ENCODE measurements at places on chromosomes 3 and 15.

GRCh38 chr3:45116350-45116749, 29.8 kb downstream of the CDCP1 start:
- no peak for DNase-seq

DNA sequence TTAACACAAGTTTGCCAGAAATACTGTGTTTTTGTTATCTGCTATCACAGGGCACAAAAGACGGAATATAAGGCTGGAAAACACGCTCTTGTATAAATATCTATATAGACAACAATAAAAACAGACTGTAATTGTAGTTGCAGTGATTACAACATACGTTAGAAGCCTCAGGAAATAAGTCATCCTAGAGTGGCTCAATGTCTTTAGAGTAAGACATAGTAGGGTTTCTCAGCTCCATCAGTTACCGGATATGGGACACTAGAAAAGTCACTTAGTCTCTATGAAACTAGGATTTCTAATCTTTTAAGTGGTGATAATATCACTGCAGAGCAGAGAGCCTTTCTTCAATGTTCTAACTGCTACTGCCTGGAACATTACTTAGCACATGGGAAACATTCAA, 208.8 kb downstream of the STAG1 start:
- DNase-seq = peak; percentile 43

DNA sequence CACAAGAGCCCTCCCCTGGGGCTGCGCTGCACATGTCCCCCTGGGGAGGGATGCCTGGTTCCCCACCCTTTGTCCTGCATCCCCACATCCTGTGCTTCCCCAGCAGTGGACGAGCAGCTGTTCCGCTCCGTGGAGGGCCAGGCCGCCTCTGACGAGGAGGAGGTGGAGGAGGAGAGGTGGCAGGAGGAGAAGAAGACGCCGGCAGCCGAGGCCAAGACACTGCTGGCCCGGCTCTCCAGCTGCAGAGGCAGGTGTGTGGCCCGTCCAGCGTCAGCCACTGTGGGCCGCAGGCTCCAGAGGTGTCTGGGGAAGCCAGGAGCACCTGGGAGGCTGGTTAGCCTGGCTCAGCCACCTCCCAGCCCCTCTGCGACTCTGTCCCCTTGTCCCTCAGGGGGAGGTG, 27.9 kb upstream of the GP9 start:
- DNase-seq = no peak

- no peak for DNase-seq
Measured at GRCh38 chr3:17941766-17942165, 199.3 kb upstream of the TBC1D5 start.
